Cardiac muscle cell (in vitro differentiated cells and primary cell): ENCODE measurements at places on chromosomes 12 and 14.

DNA sequence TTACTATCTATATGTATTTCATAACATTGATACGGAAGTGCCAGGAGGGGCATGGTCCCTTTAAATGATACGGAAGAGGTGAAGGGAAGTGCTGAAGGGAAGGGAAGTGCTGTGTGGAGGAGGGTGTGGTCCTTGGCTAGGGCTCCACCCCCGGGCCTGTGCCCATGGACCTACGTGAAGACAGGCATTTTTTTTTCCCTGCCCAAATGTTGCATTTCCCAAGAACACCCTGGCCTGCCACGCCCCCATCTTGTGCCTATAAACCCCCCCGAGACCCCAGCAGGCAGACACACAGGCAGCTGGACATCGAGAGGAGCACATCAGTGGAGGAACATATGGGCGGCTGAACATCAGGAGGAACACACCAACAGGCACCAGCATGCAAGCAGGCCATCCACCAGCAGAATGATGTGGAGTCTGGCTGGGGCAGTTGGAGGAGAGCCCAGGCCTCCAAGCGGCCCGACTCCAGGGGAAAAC is 134.1 kb downstream of the SLC41A2 start:
- no peak for DNase-seq

- DNase-seq = peak; percentile 63
Measured at GRCh38 chr14:33646692-33647260, 304.1 kb downstream of the EGLN3 start.

DNA sequence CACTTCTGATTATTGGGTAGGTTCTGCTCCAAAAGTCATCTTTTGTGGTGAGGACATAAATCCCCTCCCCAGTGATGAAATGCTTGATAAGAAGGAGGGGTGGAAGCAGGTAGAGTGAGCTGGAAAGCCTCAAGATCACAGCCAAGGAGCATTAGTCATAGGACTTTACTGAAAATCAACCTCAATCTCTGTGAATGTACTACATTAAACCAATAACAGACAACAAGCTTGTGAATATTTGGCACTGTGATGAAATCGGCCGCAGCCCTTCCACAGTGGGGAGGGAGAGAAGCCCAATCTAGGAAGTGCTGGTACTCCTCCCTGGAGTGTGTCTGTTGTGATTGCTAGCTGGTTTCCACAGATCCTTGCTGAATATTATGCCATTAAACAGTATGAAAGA is 41.2 kb upstream of the PTCSC3 start:
- peak; percentile 0 for DNase-seq

- DNase-seq = peak; percentile 46
Measured at GRCh38 chr12:131002216-131002631, 48.5 kb downstream of the ADGRD1 start.

DNA sequence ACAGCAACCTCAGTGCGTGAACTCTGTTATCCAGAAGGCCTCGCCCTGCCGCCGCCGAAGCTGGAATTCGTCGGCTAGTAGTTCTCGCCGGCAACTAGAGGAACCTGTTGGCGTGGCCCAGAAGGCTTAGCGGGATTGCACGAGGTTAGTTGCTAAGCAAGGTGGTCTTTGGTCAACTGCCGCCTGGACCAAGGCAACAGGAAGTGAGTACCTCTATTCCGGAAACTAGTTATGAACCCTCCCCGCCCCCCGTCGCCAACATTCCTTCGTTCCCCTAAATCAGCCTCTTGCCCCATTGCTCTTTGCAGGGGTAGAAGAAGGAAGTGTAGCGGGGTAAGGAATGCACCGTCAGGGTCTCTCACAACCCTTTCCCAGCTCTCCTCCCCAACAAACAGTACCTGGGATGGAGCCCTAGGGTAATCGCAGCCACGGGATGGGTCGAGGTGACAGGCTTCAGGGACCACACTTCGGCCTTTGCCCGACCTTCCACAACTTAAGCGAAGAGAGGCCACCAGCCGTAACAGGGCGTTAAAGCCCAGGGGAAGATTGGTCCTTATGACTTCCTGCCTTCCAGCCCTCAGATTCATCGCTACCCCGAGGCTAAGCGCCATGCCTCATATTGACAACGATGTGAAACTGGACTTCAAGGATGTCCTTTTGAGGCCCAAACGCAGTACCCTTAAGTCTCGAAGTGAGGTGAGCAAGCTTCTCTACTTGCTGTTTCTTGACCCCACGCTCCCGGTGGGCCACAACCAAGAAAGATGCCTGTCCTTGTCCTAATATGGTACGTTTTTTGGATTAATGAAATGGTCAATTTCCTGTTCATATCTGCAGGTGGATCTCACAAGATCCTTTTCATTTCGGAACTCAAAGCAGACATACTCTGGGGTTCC is at the start of gene GMPR2:
Gene GMPR2, plus strand, starts transcription at position 285 of the 893 bp plus-strand sequence. Its CDS starts 325 bp downstream, at position 610.
- DNase-seq = no peak

DNA sequence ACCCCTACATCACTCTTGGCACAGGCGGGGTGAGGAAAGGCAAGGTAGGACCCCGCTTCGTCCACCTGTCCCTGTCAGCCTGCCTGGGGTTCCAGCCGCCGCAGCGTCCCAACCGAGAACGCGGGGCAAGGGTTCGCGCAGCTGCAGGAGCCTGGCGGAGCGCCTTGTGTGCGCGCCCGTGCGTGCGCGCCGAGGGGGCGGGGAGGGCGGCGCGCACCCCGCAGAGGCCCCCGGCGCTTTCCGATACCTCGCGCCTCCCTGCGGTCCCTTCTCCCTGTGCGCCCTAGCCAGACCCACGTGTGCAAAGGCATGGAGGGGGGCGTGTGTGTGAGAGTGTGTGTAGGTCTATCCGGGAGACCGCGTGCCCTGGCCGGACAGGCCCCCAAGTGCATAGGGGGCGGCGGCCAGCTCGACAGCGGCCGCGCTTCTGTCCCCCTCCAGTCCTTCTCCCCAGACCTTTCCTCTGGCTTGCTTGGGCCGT is 122.4 kb downstream of the TSPAN9 start:
- peak; percentile 82 for DNase-seq

GRCh38 chr12:132481345-132481744 is 8.6 kb upstream of the FBRSL1 start:
- no peak for DNase-seq

DNA sequence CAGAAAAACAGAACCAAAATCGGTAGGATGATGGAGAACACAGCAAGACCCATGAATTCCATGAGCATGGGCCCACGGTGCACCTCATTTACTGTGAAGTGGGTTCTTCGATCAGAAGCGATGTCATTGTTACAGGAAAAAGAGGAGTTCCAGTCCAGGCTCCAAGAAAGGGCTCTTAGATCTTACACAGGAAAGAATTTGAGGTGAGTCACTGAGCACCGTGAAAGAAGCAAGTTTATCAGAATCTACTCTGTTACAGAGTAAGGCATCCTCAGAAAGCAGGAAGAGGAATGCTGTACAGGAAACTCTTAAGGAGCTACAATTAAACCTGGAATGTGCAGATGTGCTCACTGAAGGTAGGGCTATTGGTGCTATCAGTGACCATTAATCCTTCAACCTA is 11.6 kb upstream of the CHFR start:
- DNase-seq = no peak

GRCh38 chr12:10018386-10018785 is 8.0 kb downstream of the CLEC12B start:
- DNase-seq = no peak

GRCh38 chr14:95526483-95527386 is 8.1 kb upstream of the GLRX5 start:
- peak; percentile 67 for DNase-seq

GRCh38 chr12:8950221-8950527 is 729 bp upstream of the M6PR start:
- DNase-seq = no peak

DNA sequence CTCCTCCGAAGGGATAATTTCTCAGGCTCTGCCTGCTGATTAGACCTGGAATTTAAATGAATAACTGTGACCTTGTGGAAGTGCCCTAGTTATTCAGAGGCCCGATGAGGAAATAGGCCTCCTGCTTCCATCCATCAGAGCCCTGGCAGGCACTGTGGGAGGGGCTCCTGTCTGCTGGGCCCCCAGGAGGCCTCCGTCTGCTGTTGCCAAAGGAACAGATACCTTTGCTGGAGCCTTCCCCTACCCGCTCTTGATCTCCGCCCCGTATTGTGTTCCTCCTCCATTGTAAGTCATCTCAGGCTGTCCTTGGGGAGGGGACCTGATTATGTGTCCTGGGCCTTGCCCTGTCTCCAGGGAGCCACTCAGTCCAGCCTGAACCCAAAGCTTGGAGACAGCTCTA is 112.3 kb downstream of the NRXN3 start:
- DNase-seq = no peak

GRCh38 chr14:35986219-35986573 is 160.1 kb downstream of the BRMS1L start:
- DNase-seq = no peak

- DNase-seq = no peak
Measured at GRCh38 chr14:36751106-36751505, 89.4 kb downstream of the PAX9 start.

GRCh38 chr14:104644656-104645378 is 40.2 kb upstream of the TMEM179 start:
- DNase-seq = peak; percentile 23

DNA sequence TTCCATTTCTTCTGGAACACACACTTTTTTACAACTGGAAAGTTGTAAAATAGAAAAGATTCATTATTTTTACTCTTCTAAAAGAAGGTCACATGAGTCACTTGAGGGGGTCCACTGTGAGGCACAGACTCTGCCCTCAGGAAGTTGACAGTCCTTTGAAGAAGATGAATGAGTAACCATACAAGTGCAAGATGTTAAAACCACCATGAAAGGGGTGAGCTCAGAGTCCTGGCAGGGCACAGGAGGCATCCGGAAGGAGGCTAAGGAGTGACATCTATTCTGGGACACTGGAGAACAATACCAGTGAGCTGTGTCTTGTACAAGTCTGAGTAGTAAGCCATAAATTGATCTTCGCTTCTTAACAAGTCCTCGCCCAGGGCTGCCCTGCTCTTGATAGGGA is 126.0 kb upstream of the FRMD6 start:
- DNase-seq = no peak

GRCh38 chr12:42541965-42542364 is 47.6 kb downstream of the PRICKLE1 start:
- peak; percentile 5 for DNase-seq

DNA sequence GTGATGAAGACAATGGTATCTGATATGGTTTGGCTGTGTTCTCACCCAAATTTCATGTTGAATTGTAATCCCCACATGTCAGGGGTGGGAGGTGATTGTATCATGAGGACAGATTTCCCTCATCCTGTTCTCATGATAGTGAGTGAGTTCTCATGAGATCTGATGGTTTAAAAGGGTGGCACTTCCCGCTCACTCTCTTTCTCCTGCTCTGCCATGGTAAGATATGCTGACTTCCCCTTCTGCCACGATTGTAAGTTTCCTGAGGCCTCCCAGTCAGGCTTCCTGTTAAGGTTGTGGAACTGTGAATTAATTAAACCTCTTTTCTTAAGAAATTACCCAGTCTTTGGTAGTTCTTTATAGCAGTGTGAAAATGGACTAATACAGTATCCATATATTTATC is 25.6 kb upstream of the PTHLH start:
- no peak for DNase-seq

- DNase-seq = no peak
Measured at GRCh38 chr12:126617312-126617711, 1552.1 kb downstream of the AACS start.

DNA sequence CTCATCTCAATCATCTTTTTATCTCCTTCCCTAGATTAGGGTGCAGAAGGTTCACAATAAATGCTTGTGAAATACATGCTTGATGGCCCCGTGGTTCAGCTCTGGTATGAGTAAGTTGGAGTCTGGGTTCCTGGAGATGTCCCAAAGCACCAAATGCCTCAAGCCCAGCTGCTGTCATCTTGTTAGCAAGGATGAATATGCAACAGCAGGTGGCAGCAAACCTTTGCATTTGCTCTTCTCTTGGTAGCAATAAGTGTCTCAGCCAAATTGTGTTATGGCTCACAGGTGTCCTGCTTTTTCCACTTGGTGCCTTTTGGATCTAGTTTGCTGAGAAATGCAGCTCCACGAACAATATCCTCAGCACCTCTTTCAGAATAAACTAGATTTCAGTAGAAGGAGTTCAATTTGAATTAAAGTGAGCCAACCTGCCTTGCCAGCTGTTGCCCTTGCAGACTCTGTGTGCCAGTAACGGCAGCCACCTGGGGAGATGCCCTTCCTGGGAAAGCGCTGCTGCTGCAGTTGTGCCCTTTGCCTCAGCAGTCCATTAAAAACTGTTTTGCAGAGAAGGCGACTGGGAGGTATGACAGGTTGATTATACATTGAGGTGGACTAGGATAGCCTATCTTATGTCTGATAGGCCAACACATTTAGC is 417.3 kb downstream of the SNAPC1 start:
- DNase-seq = peak; percentile 83

DNA sequence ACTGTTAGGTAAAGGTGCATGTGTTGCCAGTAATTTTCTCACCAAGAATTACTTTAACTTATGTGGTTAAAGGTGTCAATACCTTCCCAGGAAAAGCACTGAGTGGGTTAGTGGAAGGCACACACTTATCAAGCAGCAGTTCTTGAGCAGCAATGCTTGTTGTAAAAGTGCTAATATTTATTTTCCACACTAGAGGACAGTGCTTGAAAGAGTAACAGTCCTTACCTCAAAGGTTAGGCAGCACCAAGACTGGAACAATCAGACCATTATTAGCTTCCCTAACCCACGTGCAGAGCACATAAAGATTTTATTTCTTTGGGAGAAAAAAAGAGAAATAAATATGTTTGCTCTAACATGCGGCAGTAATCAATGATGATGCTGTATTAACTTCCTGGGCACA is 48.8 kb upstream of the KRR1 start:
- DNase-seq = peak; percentile 20

DNA sequence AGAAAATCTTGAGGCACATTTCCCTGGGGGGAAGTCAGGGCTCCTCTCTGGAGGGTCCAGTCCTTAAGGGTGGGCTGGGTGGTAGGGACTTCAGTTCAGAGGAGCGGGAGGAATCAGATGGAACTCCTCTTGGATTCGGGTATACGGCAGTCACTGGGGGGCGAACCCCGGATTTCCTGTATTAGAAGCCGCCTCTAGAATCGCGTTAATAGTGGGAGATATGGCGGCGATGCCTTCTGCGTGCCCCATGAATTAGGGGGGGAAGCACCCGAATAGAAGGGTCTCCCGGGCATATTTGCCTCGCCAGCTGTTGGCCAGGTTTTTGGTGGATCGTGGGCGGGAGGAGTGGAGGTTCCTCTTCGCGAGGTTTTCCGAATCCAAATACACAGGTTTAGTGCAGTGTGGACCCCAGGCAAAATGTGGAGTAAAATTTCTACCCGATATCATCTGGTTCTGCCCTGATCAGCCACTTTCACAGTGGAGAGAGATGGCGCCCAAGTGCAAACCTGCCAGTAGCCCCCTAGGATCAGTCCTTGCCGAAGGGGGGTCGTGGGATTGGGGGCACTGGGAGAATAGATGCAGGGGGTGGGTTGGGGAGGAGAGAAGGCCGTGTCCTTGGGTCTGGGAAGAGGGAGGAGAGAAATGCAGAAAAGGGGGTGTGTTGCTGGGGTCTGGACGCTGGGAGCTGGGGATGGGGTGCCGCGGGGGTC is 628 bp downstream of the MEG3 start:
- DNase-seq = no peak

DNA sequence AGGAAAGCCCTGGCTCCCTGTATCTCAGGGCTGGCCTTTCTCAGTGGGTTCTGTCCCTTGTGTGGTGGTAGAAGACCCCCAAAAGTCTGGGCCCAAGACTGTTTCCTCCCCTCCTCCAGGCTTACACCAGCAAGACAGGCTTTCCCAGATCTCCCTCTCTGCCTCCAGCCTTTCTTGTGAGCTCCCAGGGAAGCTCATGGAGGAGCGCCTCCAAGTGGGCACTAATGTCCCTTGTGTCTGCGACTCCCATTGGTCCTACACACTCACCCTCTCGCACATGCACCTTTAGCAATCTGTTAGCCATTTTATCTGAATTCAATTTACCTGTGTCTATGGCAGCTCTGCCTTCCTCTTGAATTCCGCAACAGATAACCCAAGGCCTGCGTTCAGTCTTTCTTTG is 251.1 kb upstream of the CAND1 start:
- DNase-seq = no peak
